ENCODE measurements at places on chromosomes 11 and 22.

DNA sequence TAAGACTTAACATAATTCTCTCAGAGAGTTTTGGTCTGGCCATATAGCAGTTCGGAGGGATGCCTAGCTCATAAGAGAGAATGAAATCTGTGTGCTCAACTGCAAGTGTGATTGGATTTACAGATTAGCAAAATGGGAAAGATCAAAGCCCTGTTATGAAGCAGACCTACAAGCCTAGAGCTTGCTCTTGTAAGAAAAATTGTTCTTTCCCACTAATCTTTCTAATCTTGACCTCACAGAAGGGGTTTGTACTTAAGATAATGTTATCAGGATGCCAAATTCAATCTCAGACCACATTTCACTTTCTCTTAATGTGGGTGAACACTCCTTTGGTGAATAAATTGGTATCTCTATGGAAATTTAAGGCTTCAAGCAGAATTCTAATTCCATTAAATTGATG lies 267.2 kb downstream of the RAB38 start:
- DNase-seq, result no peak

DNA sequence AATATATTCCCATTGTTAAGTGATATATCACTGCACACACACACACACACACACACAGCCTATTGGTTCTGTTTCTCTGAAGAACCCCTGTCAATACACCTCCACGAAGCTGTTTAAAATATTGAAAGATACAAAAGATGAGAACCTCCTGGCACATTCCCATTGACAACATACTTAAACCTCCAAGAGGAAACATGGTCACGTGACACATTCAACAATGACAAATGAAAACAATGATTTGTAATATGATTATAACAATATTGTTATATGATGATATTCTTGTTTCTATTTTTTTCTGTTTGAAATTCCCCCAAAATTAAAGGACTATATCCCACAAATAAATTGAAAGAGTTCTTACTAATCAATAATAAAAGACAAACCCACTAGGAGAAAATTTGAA lies 1344.9 kb downstream of the BRD1 start:
- DNase-seq, result no peak

- DNase-seq, result no peak
These were observed 378.3 kb downstream of the FAM181B start for GRCh38 chr11:82355313-82355823.

GRCh38 chr11:15602047-15602446 lies 487.3 kb downstream of the INSC start:
- DNase-seq, result no peak

DNA sequence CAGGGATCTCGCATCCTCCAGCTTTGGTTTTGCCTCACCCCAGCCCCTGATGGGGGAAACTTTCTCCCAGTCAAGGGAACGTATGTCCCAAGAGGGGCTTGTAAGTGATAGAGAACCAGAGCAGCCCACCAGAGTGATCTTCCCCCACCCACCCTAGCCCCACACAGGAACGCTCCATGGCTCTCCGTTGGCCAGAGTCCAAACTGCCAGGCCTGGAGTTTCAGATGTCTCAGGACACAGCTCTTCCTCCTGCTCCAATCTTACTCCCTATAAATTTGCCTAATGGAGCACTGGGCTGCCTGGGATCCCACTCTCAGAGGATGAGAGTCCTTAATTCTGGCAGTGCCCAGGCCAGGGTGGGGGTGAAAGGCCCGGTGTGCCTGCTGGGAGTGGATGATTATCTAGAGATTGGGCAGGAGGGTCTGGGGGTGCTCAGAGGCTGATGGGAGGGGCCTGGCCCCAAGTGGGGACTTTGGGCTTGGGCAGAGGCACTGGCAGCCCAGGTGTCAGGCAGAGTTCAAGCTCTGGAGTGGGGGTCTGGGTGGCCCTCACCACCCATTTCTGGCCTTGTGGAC lies 79.9 kb downstream of the WNT7B start:
- DNase-seq, result no peak

DNA sequence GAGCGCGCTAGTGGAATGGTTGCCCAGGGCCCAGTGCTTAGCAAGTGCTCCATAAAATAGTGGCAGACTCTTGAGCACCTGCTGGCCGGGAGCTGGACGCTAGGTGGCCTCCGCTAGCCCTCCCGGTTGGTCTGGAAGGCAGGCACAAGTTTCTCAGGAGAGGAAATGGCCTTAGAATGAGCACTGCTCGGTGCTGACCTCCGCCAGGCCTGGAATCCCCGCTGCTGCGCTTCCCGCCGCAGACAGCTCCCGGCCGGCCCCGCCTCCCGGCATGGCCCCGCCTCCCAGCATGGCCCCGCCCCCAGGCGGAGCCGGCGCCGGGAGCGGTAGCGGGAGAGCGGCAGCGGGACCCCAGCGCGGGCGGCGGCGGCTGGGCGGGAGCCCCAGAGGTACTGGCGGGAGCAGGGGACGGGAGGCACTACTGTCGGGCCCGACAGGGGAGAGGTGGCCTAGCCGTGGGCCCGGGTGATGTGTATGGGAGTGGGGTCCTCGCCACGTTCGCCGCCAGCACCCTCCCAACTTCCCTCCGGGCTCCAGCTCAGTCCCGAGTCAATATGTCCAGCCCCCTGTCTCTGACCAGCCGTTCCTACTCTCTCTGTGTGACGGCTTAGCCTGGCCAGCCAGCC lies at the start of gene SIPA1:
Gene SIPA1 (plus strand): TSS at position 308 of the 626 bp plus-strand sequence. CDS start 2,821 bp downstream, outside the sequence.
- DNase-seq, result peak; percentile 94

GRCh38 chr11:130076778-130077481 lies 7.2 kb downstream of the APLP2 start:
- no peak for DNase-seq

DNA sequence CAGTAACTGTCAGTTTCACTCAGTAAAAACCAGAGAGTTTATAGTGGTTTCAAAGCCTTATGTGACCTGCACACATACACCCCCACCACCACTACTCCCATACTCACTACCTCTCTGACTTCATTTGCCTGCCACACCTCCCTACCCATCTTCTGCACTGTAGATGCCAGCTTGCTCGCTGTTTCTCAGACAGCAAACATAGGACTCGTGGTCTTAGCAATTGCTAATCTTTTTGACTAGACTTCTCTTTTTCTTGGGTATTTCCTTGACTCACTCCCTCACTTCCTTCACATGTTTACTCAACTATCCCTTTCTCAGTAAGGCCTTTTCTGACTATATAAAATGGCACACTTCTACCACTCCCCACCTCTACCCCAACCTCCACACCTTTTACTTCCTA lies 27.8 kb downstream of the CEP295 start:
- DNase-seq, result no peak

GRCh38 chr11:126669416-126669815 lies 313.9 kb downstream of the ST3GAL4 start:
- no peak for DNase-seq

DNA sequence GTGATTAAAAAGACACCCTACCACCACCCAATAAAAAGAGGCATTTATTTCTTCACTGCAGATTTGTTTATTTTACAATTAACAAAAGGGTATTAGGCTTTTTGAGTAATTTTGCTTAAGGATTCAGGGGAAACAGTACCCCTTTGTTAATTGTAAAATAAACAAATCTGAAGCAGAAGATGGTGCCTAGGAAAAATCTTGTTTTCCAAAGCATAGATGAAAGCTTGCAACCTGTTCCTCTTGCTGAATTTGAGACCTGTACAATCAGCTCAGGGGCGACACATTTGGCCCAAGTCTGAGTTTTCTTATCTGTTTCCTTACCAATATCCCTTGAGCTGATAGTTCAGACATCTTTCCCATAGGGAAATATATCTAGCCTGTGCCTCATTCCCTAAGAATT lies 171.9 kb downstream of the GRIA4 start:
- no peak for DNase-seq

GRCh38 chr11:12092714-12093113 lies 17.7 kb upstream of the MICAL2 start:
- DNase-seq, result no peak

DNA sequence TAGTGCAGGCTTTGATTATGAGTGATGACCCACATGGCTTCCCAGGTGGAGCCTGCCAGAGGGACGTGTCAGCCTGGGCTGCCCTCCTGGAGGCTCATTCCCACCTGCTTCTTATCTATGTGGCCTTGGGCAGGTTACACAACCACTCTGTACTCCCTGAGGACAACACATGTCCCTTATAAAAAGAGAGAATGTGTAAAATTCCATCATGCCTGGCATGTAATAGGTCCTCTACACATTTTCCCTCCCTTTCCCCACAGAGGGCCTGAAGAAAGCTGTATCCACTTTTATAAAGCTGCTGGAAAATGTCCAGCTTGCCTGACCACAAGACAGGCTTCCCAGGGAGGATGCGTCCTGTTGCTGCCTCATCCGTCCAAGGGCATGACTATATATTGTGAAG lies 55.0 kb upstream of the VSTM5 start:
- no peak for DNase-seq

- no peak for DNase-seq
These were observed 604.7 kb downstream of the TBC1D22A start for GRCh38 chr22:47367107-47367690.

- peak; percentile 43 for DNase-seq
These were observed 2.8 kb upstream of the UPK2 start for GRCh38 chr11:118953265-118953664.

GRCh38 chr22:46719921-46720320 lies 18.1 kb downstream of the CERK start:
- no peak for DNase-seq

DNA sequence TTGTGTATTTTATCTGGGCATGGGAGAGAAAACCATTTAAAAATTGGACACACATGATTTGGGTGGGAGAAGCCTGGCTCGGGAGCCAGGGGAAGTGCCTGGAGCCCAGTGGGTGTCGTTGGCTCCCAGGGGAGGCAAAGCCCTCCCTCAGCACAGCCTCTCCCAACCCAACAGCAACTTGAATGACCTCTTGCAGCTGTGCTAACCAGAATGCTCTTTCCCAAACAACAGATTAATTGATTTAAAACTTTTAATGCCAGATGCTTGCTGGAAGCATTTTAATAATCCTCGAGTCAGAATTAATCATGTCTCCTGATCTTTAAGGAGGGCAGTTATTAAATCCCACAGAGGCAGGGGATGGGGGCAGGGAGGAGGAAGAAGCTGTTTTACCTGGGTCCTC lies 401.6 kb downstream of the BUD13 start:
- DNase-seq, result no peak

DNA sequence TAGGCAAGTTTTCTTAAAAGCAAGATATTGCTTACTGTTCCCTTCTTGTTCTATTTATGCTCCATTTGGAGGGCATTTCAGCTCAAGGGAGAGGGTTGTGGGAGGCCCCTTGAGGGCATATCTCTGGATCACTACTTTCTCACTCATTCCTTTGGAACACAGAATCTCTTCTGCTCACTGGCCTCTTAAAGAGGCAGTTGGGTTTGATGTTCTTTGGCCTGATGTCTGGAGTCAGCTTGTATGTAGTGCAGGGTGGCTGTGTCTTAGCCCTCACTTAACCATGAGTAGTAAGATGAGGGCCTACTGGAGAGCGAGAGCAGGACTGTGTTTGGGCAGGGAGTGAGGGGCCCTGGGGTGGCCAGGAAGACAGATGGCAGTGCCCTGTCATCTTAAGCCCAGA lies 3.6 kb downstream of the INCENP start:
- DNase-seq, result no peak

DNA sequence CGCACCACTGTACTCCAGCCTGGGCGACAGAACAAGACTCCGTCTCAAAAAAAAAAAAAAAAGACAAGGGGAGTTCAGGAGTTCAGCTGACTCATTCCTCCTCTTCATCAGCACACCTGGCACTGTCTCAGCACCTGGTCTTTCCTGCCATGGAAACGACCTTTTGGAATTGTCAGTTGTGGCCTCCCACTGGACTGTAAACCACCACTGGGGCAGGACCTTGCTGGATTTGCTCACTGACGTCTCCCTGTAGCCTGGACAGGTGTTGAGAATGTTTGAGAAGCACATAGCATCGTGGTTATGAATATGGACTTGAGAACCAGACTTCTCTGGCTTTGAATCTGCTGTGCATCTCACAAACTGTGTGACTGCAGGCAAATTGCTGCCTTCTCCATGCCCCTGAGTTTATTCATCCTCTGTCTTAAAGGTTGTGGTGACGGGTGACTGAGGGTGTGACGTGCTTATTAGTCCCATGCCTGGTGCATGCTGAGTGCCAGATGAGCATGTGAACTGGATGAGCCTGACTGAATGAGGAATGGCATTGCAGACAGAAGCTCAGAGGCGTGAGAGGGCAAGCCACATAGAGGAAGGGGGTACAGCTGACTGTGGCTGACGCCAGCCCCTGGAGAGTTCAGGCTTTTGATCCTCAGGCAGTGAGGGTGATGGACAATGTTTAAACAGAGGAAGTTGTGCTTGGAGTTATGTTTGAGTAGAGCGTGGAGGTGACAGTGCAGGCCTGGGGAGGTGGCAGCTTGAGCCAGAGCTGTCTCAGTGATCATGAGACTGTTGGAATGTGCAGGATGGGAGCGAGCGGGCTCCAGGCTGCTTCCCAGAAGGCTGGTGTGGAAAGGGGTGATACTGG lies 12.7 kb downstream of the TOM1 start:
- no peak for DNase-seq

- DNase-seq, result peak; percentile 66
These were observed 469 bp upstream of the OSBP2 start for GRCh38 chr22:30694171-30694639.

DNA sequence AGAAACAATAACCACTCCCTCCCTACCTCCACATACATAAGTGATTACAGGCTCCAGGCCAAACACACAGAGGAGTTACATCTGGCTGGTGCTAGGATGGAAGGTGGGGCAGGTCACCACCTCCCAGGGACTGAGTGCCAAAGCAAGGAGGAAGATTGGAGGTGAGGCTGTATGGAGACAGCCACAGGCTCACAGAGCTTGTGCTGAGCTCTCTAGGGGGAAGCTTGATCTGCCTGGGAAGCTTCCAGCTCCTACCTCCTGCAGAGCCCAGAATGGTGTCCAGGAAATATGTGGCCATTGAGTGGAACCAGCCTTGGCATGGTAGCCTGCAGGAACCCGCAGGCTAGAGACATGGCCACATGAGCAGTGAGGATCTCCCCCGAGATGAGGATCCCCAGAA lies 3.6 kb upstream of the MED15 start:
- DNase-seq, result no peak

DNA sequence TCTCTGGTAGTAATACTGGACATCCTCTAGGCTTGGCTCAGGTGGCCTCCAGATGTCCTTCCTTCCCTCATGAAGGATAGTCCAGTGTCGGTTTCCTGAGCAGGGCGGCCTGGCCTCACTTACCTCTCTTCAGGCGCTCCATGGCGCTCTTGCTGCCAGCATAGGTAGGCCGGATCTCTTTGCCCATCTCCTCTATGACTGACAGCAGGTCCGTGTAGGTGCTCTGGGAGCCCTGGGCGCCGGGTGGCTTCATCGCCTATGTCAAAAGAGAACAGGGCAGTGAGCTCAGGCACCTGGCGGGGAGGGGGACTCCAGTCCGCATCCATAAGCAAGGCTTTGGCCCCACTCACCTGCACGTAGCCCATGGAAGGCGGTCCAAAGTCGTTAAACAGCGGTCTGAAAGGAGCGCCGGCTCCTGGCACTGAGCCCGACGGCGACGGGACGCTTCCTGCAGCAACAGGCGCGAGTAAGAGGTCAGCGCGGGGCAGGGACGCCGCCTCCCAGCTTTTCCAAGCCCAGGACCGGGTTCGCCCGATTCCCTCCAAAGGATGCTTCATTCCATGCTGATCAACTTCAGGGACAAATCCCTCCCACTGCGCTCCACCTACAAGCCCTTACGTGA lies 609 bp downstream of the CDK2AP2 start:
- DNase-seq, result no peak

GRCh38 chr22:30628491-30628890 lies 7.1 kb upstream of the SLC35E4 start:
- no peak for DNase-seq

- no peak for DNase-seq
These were observed 218.6 kb downstream of the FAT3 start for GRCh38 chr11:92443199-92443598.

All from HEK293T (cell line).